Stimulated activated CD8-positive, alpha-beta memory T cell treated with anti-CD3 and anti-CD28 coated beads, Interleukin-7, amount 100 ng/mL, for 24 hours (primary cell): ENCODE measurements at places on chromosomes 2 and 18.

GRCh38 chr2:225773148-225773547 lies 373.6 kb downstream of the NYAP2 start:
- DNase-seq, result no peak

DNA sequence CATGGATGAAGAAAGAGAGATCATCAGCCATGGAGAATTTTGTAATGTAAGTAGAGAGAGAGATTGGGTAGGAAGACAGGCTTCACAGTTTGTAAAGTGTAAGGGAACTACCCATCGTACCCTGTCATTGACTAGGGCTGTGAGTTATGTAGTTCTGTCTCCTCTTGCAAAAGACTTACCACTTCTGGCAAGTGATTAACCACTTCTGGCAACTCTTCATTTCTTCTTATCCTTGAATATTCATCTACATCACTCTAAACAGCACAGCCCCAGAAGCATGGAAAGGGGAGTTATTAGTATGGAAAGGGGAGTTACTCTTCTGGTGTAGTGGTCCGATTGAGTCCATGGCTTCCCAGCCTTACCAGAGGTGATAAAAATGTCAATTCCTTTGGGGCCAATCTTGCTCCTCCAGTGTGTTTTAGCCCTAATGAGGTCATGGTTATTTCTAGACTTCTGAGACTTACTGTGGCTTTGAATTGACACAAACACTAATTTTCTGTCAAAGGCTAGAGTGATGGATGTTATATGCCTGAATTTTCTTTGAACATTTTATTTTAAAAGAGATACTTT lies 52.0 kb downstream of the STAT1 start:
- DNase-seq, result no peak

DNA sequence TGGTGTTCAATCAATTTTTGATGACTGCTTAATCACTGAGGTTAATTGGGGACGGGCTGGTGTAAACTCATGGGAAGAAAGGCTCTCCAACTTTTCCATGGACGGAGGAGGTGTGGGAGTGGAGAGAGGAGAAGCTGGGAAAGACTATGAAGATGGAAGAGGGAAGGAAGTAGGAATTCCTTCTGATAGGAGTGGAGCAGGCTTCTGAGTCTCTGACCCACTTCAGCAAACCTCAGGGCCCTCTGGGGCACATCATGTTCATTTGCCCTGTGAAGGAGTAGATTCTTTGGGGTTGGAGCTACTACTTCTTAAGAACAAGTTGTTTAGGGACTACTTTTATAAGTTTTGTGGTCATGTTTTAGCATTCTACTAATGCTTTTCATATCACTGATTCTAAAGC lies 87.0 kb upstream of the MAP4K3 start:
- DNase-seq, result no peak

- no peak for DNase-seq
Observed at GRCh38 chr2:239956818-239957261, 68.3 kb downstream of the NDUFA10 start.

GRCh38 chr2:39730276-39730675 lies 48.8 kb downstream of the THUMPD2 start:
- no peak for DNase-seq

DNA sequence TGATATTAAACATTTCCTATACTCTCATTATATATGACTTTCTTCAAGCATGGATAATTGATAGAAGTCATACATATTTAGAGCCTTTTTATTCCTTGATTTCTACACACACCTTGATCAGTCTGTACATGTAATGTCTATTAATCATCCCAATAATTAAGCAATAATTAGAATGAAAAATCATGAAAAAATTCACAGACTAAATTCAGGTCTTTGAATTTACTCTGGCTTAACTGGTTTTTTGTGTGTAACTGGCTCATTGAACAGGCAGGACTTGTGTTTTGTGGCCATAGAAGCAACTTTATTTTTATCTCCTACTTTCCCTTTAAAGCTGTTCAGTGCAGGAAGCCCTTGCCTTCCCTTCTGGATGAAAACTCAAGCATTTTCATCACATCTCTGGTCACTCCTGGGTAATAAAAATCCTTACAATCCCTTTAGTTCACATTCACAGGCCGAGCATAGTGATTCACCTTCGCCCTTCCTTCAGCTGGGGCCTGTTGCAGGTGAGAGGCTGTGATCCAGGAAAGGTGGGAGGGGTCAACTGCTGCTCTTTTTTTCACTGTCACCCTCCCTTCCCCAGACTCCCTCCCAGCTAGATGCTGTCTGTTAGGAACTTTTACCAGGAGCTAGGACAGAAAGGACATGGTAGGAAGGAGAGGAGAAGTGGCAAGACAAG lies 58.0 kb upstream of the ITSN2 start:
- no peak for DNase-seq

GRCh38 chr2:40797120-40797519 lies 345.2 kb upstream of the SLC8A1 start:
- no peak for DNase-seq

- DNase-seq, result no peak
Observed at GRCh38 chr2:1353124-1353523, 60.1 kb upstream of the TPO start.
